Activated T-helper 1 cell treated with anti-CD3 and anti-CD28 coated beads, Interleukin-2, amount 50 U/mL, for 16 hours (primary cell): ENCODE measurements at places on chromosomes 5 and 9.

DNA sequence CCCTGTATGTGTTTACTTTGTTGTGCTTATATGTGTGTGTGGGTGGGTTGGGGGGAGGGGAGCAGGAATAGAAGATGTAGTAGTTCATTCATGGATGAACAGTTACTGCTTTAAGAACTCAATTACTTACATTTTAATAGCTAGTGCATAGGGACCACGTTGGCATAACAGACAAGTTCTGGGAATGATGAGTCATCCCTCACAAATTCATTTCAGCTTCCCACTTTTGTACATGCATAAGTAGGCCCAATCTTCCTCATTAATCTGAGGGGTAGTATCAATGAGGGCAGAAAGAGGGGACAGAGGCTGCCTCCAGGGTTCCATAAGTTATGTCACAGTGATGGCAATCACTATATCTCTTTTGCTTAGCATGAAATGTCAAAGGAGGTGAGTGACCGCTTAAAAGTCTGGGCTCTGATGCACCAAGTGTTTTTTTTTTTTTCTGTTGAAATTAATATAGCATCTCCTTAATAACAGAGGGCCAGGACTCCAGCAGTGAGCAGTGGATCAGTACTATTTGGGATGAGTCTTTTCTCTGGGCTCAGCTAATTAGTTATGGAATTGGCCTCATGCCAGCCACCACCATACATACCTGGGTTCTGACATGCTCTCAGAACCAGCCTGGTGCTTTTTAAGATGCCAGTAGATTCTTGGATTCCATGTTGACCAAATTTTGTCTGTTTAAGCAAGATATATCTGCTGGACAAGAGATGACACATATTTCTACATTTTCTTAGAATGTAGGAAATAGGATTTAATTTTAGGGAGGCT is 37.1 kb downstream of the PRDM6 start:
- no peak for DNase-seq

DNA sequence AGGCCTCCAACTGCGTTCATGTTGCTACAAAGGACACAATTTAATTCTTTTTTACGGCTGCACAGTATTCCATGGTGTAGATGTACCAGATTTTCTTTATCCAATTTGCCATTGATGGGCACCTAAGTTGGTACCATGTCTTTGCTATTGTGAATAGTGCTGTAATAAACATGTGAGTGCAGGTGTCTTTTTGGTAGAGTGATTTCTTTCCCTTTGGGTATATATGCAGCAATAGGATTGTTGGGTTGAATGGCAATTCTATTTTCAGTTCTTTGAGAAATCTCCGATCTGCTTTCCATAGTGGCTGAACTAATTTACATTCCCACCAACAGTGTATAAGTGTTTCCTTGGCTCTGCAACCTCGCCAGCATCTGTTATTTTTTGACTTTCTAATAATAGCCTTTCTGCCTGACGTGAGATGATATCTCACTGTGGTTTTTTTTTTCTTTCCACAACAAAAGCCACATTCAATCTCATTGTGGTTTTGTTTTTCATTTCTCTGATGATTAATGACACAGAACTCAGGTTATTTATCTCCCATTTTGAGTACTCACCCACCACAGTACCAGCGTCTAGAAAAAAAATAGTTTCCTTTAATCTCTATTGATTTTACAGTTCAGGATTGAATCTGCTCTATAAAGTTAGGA is 21.9 kb downstream of the ARRDC3 start:
- no peak for DNase-seq

DNA sequence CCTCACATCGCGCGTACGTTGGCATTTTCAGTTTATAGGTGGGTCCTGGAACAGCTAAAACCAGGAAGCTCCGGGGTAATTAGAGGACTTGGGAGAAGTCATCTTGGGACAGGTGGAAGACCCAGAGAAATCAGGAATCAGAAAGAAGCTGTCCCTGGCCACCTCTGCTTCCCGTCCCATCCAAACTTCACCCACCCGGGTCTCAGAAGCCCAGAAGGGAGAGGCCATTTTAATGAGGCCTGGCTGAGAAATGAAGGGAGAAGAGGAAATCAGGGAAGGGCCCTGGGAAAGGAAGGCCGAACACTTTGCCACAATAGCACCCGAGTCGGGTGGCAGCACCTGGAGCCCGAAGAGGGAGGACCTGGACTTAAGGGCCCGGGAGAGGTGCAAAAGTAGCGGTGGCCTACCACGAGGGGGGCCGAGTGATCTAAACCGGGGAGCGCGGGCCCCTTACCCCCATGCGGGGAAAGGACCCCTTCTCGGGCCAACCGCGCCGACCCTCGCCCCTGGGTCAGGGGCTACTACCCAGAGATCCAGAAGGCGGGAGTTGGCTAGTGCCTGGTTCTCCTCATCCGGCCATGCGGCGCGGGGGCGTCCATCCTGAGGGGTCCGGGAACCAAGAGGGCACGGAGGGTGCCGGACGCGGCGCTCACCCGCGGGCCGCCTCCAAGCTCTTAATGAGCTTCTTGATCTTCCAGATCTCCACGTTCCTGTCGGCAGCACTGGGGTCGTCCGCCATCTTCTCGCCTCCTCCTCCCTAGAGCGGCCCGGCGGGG is 668 bp downstream of the ETF1 start:
- no peak for DNase-seq

DNA sequence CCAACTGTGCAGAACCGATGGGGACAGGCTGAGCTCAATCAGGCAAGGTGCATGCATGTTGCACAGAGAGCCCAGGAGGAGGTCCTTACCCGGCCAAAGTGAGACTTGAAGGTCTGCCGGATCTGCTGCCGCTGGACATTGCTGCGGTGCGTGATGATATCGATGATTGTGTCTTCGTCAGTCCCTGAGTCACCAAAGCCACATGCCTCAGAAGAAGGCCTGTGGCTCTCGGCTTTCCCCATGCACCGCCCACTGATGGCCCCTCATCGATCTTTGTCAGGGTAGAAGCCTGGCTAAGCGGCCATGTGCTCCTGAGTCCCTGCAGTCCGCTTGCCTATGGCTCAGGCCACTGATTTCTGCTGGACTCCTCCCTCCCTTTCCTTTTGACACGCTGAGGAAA is 34.8 kb downstream of the ANXA6 start:
- no peak for DNase-seq

- no peak for DNase-seq
Observed at GRCh38 chr9:15158064-15158463, 149.0 kb downstream of the TTC39B start.

DNA sequence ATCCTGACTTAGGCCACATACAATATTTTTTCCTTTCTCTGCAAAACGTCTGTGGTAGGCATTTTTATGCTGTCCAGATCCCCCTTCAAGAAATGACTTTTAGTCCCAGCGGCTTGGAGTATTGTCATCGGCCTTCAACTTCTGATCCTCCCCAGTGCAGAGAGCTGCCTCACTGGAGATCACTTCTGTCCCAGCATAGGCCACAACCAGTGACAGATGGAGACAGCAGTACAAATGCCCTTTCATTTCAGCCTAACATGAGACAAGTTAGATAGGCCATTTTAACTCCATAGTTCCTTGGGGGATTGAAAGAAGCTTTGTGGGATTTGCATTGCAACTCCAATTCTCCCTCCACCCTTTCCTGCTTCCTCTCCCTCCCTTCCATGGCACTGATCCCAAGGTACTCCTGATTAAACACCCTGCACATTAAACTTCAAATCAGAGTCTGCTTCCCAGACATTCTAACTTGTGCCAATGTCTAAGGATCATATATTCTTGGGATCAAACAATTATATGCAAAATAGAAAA is 3.2 kb upstream of the MAMDC2 start:
- DNase-seq: no peak

GRCh38 chr5:170880084-170880483 is 18.3 kb downstream of the RANBP17 start:
- no peak for DNase-seq

- DNase-seq: no peak
Observed at GRCh38 chr5:7493622-7494021, 97.7 kb downstream of the ADCY2 start.

GRCh38 chr5:132808866-132809265 is 4.2 kb upstream of the SOWAHA start:
- DNase-seq: no peak

- no peak for DNase-seq
Observed at GRCh38 chr9:128550770-128551656, 1.4 kb upstream of the SPTAN1 start.

- DNase-seq: no peak
Observed at GRCh38 chr5:40911266-40911665, 2.0 kb downstream of the C7 start.

- DNase-seq: no peak
Observed at GRCh38 chr5:59093329-59093728, 510.5 kb downstream of the RAB3C start.

DNA sequence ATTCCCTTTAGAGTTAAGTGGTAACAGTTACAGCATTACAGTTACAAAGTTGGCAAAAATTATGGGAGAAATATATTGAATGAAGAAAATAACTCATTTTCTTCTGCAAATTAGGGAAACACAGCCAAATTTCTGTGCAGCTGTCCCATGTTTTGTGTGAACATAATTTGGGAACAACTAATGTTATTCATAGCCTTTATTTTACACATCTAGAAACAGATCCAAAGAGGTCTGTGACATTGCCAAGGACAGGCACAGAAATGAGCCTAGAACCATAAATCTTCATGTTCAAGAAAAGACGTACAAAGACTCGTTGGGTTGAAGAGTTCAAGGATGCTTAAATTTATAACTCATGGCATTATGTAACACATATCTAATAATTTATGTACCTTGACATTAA is 114.1 kb upstream of the TXNDC8 start:
- no peak for DNase-seq

GRCh38 chr9:116951588-116952435 is 264.7 kb downstream of the TRIM32 start:
- DNase-seq: no peak

DNA sequence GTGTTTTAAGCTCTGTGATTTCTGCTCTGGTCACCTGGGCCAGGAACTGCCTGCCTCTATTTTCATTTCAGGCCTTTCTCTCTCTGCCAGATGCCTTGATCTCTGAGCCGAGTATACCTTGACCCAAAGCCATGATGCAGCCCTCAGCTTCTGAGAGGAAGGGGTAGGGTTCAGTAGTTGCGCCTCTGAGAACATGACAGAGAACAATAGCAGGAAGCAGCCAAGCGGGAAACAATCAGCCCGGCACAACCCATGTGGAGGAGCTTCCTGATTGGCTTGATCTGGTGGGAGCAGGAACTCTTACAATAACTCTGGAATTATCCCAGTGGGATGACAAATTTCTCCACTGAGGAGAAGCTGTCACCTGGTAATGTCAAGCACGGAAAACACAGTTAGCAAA is 127.4 kb downstream of the PALM2AKAP2 start:
- DNase-seq: no peak

- no peak for DNase-seq
Observed at GRCh38 chr9:911005-911404, 65.5 kb upstream of the DMRT3 start.

DNA sequence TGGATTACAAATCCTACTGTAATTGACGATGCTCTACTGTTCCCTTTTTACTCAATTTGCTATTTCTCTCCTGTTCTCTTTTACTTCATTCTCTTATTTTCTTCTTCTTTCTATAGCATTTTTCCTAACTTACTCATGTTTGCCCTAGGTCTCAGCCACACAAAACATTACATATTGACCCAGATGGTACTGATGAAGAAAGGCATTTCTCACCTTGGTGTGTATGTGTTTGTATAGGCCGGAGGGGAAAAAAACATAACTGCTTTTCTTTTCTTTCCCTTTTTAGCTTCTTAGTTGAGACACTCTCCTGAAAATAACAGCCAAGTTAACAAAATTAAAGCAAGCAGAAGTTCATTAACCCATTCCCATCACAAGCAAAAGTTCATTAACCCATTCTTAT is 1019.8 kb upstream of the CDH18 start:
- DNase-seq: no peak

DNA sequence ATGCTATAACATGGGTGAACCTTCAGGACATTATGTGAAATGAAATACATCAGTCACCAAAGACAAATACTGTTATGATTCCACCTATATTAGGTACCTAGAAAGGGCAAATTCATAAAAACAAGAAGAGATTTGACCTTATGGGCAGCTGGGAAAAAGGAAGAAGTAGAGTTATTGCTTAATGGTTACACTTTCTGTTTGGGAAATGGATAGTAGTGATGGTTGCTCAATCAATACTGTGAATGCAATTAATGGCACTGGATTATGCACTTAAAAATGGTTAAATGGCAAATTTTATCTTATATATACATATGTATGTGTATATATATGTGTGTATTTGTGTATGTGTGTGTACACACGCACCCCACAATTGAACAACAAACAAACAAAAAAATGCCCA is 15.2 kb downstream of the FKBP15 start:
- no peak for DNase-seq
